ENCODE measurements at places on chromosomes 5 and 9. TPM values are rescaled to one million over a fixed set of nuclear protein-coding genes. Genes with fewer than 3 reads are reported as not detected.

Gene EQTN
- not detected for total RNA-seq

Gene ACOT12
- not detected for total RNA-seq

Gene MTAP
- 42.3 TPM for total RNA-seq

Gene SLC6A3
- not detected for total RNA-seq

Gene HRH2
- total RNA-seq: 39.8 TPM

Gene IL13
- total RNA-seq: 130 TPM

Gene ARHGEF39
- total RNA-seq: 7.8 TPM

Gene CDH9
- not detected for total RNA-seq

Gene MELK
- 39.7 TPM for total RNA-seq

Gene GPRIN1
- total RNA-seq: 2.6 TPM

Gene DRD1
- total RNA-seq: not detected

Gene OR1Q1
- not detected for total RNA-seq

Gene TLR4
- not detected for total RNA-seq

Gene TMEM174
- not detected for total RNA-seq

Gene HSPA9
- total RNA-seq: 201 TPM

Gene SLC23A1
- total RNA-seq: 4.0 TPM

Gene PCDHA9
- not detected for total RNA-seq

Gene MLLT3
- total RNA-seq: 50.7 TPM

Gene ADAMTS2
- not detected for total RNA-seq

Gene CSNK1A1
- 189 TPM for total RNA-seq

Gene PRUNE2
- 1.6 TPM for total RNA-seq

Gene SEMA5A
- 0.05 TPM for total RNA-seq

Gene PCDHGA3
- 0.34 TPM for total RNA-seq

Gene PCDHB16
- total RNA-seq: not detected

Gene CRHBP
- total RNA-seq: 0.56 TPM

Gene SH2D3C
- 77.6 TPM for total RNA-seq

Gene ENC1
- total RNA-seq: 1.6 TPM

Gene RMI1
- total RNA-seq: 25.4 TPM

Gene IFNA2
- total RNA-seq: not detected

Gene PCDHGA4
- 0.74 TPM for total RNA-seq
